ENCODE measurements at places on chromosomes 16 and 17.
A peak's percentile ranks its signal among the peaks of the same experiment; 100 is the strongest.

- DNase-seq, result peak; percentile 64
Measured at GRCh38 chr16:69329369-69330285, 761 bp downstream of the PDF start.

- DNase-seq, result no peak
Measured at GRCh38 chr16:47493381-47494337, 32.5 kb downstream of the PHKB start.

- no peak for DNase-seq
Measured at GRCh38 chr17:5864741-5865657, 205.2 kb upstream of the WSCD1 start.

DNA sequence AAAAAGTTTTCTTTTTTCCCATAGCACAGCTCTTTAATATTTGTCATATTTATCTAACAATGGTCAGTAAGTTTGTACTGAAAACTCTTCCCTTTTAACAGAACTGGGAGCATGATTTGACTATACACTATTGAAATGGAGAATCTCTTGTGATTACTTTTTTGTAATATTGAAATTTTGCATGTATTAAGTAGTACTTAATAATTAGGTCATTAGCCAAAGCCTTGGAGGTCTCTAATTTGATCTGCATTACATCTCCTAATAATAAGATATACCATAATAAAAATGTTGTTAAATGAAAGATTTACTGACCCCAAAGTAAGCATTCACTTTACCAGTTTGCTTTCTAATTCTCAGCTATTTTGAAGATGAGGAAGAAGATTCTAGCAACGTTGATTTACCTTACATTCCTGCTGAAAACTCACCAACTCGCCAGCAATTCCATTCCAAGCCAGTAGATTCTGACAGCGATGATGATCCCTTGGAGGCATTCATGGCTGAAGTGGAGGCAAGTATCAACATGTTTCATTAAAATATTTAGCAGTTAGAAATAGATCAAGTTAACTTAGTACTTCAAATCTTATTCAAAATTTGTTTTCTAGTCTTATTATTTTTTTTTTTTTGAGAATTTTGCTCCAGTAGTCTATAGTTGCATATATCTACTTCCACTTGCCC is 18.2 kb downstream of the DDX42 start:
- no peak for DNase-seq

DNA sequence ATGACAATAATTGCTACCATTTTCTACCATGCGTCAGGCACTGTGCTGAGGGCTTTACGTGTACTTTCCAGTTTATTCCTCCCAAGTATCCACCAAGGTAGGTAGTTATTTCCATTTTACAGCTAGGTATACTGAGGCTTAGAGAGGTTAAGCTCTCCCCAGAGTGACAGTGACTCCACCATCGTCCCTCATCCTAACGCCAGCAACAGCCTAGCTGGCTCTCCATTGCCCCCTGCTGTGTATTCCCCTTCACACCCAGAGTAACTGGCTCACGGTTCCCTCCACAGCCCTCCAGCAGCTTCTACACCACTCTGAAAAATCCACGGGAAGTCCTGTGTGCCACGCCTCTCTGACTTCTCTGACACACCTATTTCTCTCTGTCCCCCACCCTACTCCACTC is 7.1 kb upstream of the ASGR1 start:
- DNase-seq, result no peak

DNA sequence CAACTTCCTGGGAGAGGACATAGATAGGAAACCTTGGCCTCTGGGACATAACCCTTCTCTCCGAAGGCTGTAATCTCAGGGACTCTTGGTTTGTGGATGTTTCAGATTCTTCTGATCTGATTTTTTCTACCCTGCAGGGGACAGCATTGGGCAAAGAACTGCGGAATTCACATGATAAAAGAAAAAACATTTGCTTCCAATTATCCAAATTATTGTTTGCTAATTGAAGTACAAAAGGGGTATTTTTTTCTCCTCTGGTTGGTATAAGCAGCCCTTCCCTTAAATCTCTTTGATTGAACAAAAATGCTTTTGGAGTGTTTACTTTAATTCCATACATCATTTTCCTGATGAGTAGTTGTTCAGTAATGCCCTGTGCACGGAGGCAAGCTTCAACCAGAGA is 251.7 kb upstream of the IRX3 start:
- DNase-seq, result no peak

GRCh38 chr16:25093208-25094061 is 18.1 kb upstream of the LCMT1 start:
- DNase-seq, result peak; percentile 34

GRCh38 chr17:32697728-32698625 is 178.9 kb downstream of the MYO1D start:
- DNase-seq, result peak; percentile 9

GRCh38 chr16:88783391-88784073 is 1.5 kb downstream of the PIEZO1 start:
- DNase-seq, result no peak

DNA sequence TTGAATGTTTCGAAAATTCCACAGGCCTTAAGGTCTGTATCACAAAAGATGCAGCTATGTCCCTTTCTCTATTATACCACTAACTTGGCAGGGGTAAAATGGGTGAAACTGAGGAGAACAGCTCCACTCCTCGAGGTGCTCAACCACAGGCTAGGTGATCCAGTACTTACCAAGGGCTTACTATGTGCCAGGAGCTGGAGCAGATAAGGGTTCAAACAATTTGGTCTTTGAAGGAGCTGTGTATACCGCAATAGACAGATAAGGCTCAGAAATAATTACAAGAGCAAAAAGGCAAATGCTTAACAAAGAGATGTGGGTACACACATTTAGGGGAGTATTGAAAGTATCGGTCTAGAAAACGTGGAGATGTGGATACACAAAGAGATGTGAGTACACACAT is 1.5 kb downstream of the XPO6 start:
- no peak for DNase-seq

- no peak for DNase-seq
Measured at GRCh38 chr16:52035436-52035835, 511.5 kb downstream of the TOX3 start.

- no peak for DNase-seq
Measured at GRCh38 chr17:82900741-82901140, 60.9 kb upstream of the ZNF750 start.

DNA sequence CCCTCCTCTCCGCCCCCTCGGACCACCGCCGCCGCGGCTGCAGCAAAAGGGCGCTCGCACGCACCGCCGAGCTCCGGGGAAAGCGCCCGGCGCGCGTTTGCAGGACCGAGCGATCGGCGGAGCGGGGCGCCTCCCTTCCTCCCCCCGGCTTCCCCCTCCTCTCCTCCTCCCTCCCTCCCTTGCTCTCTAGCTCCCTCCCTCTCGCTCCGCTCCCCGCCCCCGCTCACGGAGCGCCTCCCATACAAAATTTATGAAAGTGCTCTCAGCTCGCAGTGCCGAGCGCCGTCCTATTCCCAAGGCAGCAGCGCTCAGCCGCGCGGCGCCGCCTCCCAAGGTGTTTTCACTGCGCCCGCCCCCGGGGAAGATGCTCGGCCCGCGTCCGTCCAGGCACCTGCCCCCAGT is at the start of gene RTN4RL1:
Gene RTN4RL1, minus strand, starts transcription at position 115 of the 402 bp plus-strand sequence. CDS start 469 bp downstream, outside the sequence.
- peak; percentile 67 for DNase-seq

GRCh38 chr17:61380836-61381525 is 18.7 kb upstream of the TBX2 start:
- DNase-seq, result no peak

GRCh38 chr16:30551781-30552180 is 6.4 kb downstream of the ZNF764 start:
- DNase-seq, result peak; percentile 75

GRCh38 chr17:56131431-56131830 is 21.8 kb upstream of the ANKFN1 start:
- DNase-seq, result no peak

- DNase-seq, result no peak
Measured at GRCh38 chr17:49741009-49741691, 22.8 kb downstream of the FAM117A start.

DNA sequence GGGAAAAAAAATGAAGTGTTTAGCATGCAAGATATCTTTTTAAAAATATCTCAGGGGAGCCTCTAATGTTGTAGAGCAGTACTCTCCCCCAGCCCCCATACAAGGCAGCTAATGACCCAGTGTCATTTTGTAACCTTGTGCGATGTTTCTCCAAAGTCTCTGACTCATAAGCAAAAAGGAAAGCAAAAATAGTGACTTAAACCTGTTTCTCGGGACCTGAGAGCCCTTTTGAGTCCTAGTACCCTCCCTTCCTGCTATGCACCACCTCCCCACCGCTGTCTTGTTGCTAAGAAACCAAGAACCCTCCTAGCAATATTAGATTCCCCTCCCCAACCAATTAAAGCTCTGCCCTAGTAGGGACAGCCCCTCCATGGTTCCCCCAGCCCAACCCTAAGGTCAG is 2.8 kb downstream of the MYCBPAP start:
- peak; percentile 72 for DNase-seq

GRCh38 chr16:27685807-27686206 is 135.9 kb downstream of the KATNIP start:
- no peak for DNase-seq

- DNase-seq, result no peak
Measured at GRCh38 chr16:8892101-8892575, 10.0 kb downstream of the LITAFD start.

DNA sequence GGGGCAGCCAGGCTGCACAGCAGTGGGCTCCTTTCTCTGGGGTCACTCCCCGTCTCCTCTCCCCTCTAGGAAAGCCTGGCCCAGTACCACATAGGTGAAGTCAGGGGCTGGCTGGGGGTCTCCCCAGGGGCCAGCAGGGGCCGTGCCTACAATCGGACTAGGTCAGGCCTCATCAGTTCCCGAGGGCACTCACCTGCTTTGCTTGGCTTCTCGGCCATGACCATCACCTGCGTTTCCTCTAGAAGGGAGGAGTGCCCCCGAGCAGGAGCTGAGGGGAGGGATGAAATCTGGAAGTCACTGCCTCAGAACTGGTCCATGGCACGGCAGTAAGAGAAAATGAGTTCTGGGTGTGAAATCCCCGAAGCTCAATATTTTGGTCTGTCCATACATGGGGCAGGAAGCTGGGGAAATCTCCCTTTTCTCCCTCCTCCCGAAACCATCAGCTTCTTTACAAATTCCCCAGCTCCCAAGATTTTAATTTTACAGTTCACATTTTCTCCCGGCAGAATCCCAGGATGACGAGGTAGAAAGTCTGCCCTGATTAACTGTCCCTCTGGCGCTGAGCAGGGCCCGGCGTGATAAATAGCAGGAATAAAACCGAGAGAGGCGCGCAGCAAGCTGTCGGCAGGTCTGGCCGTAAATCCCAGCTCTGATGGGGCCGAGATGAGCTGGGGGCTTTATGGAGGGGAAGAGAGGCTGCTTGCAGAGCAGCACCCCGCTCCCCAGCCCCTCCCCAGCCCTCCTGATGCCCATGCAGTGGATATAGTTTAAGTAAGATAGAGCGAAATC is 172.1 kb downstream of the RBFOX3 start:
- DNase-seq, result no peak

Data from activated CD4-positive, alpha-beta T cell treated with anti-CD3 and anti-CD28 coated beads for 48 hours (primary cell).